ENCODE measurements at places on chromosomes 7 and 10.

DNA sequence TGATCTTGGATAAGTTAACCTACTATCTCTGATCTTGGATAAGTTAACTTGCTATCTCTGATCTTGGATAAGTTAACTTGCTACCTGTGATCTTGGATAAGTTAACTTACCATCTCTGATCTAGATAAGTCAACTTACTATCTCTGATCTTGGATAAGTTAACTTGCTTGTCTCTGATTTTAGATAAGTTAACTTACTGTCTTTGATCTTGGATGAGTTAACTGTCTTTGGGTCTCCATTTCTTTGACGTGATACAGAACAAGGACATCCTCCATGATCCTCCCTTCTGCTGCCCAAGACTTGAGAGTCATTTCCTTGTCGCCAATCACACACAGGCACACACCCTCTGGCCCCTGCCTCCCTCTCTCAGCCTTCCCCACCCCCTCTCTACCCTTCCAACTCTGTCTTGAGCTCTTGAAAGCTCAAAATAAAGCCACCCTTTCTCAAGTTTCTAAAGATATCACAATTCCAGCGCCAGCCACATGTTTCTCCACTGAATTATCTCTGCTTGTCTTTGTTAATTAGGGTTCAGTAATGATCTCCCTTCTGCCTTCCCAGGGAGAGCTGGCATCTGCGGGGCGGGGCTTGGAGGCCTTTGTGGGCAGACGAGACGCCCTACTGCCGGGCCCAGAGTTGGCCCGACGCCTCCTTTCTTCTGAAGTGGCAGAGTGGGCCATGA is 85.1 kb upstream of the GTF2I start:
- DNase-seq, result no peak

- no peak for DNase-seq
Observed at GRCh38 chr7:33471636-33472242, 342.4 kb downstream of the BBS9 start.

DNA sequence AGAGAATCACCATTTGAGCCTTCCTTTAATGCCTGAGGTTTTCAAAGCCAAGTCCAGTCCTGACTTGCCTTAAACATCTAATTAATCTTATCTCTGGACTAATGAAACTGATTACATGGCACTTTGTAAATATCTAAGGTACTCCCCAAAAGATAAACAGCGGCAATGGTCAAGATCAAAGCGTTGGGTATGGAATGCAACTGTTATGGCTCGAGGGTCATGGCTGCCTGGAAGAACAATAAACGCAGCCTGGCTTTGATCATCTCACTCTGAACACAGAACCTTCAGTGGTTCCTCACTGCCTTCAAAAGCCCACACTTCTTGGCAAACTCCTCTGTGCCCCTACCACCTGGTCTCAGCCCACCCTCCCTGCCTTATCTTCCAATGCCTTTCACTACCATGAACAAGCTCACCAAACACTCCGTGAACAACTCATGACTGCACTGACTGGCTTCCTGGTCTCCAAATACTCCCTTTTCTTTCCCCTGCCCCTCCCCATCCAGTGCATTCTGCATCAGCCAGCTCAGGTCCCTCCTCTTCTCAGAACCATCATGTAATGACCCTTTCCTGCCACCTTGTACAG is 150.2 kb upstream of the NFE2L3 start:
- DNase-seq, result no peak

DNA sequence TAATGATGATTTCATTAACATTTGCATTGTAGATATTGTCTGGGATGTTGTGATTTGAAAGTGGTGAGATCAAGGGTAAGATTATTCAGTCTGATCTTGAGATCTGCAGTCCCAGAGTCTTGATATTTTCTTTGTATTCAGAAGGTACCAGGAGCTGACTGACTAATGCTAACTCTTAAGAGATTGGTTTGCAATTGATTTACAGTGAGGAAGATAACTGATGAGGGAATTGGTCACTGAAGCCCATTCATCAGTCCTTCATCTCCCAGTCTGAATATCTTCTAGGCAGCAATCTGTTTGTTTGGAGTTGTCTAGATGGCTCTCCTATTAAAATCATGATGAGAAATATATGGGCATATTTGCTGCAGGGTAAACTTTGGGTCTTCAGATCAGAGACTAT is 473.7 kb downstream of the ARL4A start:
- DNase-seq, result no peak

- no peak for DNase-seq
Observed at GRCh38 chr10:49373361-49373760, 22.5 kb downstream of the DRGX start.

GRCh38 chr10:31867646-31868045 is 61.0 kb downstream of the ARHGAP12 start:
- DNase-seq, result no peak

DNA sequence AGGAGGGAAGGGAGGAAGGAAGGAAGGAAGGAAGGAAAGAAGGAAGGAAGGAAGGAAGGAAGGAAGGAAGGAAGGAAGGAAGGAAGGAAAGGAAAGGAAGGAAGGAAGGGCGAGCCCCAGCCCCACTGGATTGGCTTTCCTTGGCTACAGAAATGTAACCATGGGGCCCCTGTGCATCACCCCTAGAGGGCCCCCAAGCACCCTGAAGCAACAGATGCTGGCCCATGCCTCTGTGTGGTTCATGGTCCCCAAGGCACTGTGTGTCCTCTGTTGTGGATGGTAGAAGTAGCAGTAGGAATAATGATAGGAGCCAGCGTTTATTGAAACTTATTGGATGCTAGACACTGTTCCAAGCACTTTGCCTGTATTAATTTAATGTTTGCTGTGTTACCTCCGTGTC is 116.6 kb upstream of the MACROH2A2 start:
- peak; percentile 13 for DNase-seq

DNA sequence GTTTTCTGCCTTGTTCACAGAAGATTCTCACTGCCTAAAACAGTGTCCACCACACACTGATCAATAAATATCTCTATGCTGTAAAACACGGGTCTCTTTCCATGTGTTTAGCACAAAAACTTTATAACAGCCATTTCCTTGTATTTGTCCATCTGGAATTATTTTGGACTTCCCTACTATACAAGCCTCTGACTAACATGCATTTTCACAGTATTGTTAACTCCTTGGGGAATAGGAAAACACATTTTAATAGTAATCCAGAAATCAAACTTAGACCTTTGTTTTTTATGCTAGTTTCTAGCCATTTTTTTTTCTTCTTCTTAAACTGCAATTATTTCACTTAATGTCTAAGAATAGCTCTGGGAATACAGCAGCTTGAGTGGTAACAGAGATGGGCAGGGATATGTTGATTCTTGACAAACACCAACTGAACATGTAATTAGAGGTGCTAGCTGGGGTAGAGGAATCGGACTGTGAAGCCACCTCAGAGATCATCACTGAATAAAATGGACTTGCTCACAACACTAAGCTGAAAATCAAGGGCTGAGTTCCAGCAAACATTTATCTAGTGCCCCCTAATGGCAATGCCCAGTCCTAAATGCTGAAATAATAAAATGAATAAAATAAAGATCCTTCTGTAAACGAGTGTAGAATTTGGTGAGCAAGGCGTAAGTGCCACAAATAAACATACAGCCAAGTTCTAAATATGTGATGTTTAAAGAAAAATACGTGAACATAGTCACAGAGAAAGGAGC is 593.1 kb downstream of the SORCS1 start:
- DNase-seq, result peak; percentile 3

Measured in NCI-H146 (cell line).